ENCODE measurements at places on chromosomes 2 and 18. TPM values are rescaled to one million over a fixed set of nuclear protein-coding genes. Genes with fewer than 3 reads are reported as not detected.

- no peak for DNase-seq
These were observed 962.9 kb upstream of the FANCL start for GRCh38 chr2:59204040-59204439.

DNA sequence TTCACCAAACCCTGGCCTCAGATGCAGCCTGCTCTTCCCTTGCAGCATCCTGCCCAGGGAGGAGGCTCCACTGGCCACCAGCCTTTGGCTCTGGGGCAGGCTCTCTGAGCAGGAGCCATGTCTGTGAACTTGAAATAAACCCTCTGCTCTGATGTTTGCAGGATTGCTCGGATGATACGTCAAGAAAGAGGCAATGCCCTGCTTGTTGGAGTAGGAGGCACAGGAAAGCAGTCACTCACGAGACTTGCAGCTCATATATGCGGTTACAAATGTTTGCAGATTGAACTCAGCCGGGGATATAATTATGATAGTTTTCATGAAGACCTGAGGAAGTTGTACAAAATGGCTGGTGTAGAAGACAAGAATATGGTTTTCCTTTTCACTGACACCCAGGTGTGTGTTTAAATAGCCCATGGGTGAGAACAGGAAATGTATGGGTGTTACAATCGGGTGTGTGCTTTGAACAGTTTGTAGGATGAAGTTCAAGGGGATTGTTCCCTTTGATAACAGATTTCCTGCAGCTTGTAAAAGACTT, 177.9 kb downstream of the DNAH6 start:
- no peak for DNase-seq

- no peak for DNase-seq
These were observed 34.3 kb downstream of the DARS1 start for GRCh38 chr2:135951041-135951583.

GRCh38 chr2:72148837-72149555, 1.3 kb upstream of the CYP26B1 start:
- peak; percentile 57 for DNase-seq

DNA sequence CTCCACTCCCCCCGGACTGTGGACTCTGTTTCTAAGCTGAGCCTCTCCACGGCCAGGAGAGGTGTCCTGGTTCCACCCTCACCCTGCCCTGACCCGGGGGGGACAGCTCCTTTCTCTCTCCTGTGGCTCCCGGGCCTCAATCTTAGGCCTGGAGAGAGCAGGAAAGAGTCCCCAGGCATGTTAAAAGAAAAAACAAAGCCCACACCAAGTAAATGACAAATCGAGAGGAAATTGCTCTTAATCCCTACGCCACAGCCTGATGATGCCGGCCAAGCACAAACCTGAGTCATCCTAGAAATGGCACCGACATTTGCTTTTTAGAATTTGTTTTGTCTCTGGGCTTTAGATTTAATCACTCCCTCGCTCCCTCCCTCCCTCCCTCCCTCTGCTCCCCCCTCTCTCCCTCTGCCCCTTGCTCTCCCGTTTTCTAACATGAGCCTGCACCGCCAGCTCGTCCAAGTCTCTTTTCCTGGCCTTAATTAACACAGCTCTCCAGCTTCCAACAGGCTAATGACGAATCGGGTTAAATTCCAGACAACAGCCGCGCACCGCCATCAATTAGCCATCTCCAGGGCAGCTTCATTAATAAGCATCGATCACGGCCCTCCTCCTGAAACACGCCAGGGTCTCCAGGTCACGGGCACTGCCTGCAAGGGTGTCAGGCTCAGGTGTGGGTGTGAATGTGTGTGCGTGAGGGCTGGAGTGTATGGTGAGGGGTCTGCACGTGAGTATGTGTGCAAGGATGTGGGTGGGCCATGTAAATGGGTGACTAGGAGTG, 230.8 kb downstream of the CELF4 start:
- DNase-seq, result no peak

DNA sequence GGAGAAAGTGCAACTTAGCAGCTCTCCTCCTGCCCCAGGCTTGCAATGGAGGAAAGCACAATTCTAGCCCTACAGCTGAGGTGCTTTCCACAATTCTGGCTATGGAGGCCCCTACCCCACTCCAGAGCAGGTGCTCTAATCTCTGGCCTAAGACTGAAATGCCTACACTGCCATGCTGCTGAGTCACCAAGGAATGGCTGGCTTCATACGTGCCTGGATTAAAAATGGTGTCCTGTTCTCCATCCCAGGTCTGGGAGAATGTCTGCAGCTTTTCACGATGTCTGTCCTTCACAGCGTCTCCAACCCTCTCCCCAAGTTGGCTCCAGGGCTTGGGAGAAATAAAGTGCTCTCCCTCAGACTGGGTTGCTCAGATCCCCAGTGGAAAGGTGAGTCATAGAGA, 48.5 kb downstream of the MBOAT2 start:
- DNase-seq, result no peak

GRCh38 chr18:56021809-56022195, 433.8 kb upstream of the TCF4 start:
- DNase-seq, result no peak

- DNase-seq, result no peak
These were observed 164.7 kb downstream of the AGAP1 start for GRCh38 chr2:235658351-235659174.

DNA sequence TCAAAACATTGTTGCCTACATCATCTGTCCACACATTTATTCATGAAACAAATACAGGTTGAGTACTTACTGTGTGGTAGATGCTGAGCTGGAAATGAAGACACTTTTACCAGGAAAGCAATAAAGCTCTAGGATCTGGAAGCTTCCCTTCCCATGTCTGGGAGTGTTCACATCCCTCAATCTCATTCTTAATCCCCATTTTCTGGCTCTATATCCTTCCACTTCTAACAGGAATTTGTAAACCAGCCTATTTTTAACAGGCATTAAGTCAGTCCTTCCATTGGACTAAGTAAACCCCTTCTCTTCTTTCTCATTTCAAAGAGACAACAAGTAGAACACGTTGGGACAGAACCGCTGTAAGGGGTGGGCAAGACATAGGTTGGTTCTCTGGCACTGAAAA, 589.5 kb downstream of the ARHGAP15 start:
- no peak for DNase-seq

DNA sequence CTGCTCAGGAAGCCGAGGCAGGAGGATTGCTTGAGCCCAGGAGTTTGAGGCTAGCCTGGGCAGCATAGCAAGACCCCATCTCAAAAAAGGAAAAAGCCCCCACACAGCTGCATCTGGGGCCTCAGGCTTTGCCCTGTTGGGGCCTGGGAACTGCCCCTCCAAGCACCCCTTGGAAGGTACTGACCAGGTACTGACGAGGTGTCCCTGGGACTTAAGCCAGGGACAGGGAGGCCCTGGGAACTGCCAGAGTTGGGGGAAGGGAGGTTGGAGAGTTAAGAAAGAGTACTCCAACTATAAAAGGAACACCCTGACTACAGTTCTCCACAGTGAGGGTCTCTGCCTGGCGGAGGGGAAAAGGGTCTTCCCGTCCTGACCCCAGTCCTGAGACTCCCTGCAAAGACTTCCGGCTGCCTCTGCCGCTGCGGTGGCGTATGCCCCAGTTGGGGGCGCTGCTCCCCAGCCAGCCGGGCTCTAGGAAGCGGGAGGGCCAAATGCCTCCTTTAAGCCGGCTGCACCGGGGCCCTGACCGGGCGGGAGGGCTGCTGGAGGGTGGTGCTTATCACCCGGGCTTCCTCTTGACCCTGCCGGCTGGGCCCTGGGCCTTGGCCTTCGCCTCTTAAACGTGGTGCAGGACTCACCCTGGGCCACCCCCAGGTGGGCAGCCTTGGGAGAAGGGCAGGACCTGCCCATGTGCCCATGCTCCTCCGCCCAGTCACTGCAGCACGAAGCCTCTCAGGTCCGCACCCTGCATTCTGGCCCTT, 12.8 kb downstream of the SLC30A3 start:
- no peak for DNase-seq

GRCh38 chr2:69167469-69167822, 154.5 kb downstream of the ANTXR1 start:
- no peak for DNase-seq

- no peak for DNase-seq
These were observed 128.6 kb downstream of the SPOPL start for GRCh38 chr2:138630164-138630563.

GRCh38 chr2:46800218-46800617, 115.4 kb downstream of the MCFD2 start:
- DNase-seq, result no peak

DNA sequence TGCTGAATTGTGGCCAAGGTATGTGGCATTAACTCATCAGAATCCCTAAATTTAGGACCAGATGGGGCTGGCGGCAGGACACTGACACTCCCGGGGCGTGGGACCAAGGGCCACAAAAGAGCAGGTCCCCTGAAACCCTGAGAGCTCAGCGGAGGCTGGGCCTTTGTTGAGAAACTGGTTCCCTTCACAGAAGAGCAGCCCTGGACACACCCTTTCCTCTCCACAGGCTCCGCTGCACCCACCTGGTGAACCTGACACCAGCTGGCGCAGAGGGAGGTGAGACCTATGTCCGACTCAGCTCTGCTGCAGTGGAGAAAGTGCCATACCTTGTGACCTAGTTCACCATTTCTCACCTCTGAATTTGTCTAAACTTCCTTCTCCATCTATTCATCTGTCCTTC, 119.5 kb downstream of the RTP5 start:
- no peak for DNase-seq

DNA sequence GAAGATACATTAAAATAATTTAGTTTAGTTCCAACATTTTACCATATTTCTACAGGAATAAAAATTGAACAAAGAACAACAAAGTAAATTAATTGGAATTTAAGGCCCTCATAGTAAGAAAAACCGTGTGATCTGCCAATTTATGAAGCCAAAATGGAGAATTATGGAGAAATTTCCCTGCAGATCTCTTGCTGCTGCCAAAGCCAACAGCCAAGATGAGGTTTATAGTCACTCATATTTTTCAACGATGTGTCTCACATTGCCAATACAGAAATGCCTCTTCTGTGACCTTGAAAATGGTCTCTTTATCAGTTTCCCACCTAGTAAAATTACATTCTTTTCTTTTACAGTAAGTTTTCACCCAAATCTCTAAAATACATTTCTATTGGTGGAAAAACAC, 317.2 kb upstream of the FIGN start:
- no peak for DNase-seq

DNA sequence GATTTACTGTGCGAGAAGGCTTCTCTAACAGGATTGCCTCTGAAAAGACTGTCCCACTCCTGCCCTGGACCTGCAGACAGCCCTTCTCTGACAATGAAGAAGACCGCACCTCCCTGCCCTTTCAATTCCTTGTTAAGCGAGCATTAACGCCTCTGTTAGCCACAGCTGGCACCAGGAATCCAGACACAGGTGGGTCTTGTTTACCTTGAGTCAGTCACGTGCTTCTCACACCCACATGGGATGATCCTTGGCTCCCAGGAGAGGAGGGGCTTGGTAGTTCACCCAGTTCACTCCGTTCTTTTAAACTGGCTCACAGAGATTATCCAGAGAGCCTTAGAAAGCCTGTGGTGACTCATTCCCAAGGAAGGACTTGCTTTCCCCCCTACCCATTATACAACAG, 410.5 kb upstream of the MEIS1 start:
- no peak for DNase-seq

- DNase-seq, result no peak
These were observed 7.2 kb downstream of the PDCD1 start for GRCh38 chr2:241851325-241852115.

GRCh38 chr2:102278720-102279390, 32.5 kb upstream of the IL1RL1 start:
- no peak for DNase-seq

GRCh38 chr2:216159646-216160045, 50.5 kb downstream of the XRCC5 start:
- DNase-seq, result no peak

GRCh38 chr2:161995553-161996016, 78.4 kb downstream of the DPP4 start:
- DNase-seq, result no peak

DNA sequence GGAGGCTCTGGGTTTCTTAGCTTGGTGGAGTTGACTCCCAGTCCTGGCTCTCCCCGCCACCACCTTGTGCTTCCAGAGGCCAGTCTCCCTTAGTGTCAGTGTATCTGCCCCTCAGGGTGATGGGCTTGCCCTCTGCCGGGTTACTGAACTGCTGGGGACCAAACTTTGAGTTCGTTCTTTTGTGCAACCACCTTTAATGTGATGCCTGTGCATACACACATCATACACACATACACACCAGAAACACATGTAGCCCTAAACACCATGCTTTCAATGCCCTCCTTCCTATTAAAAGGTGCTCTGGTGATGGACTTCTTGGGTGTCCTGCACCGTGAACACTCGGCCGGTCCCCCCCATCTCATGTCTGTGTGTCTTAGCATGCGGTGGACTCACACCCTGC, 315.1 kb upstream of the EPAS1 start:
- no peak for DNase-seq

- DNase-seq, result peak; percentile 14
These were observed 9.7 kb downstream of the ITGA4 start for GRCh38 chr2:181466661-181467576.

GRCh38 chr2:74313497-74313896, 29.7 kb downstream of the SLC4A5 start:
- DNase-seq, result no peak

DNA sequence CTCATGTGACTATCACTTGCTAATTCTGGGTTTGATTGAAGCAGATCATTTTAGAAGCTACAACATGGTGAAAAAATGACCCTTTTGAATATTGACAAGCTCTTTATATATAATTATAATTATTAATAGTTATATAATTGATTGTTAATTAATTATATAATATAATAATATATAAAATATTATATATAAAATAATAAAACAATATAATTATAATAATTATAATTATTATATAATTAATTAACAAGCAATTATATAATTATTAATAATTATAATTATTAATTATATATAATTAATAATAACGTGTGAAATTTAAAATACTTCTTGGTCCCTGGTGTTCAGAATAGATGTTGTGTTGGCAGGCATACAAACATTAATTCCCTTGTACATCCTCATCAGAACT, 404.1 kb upstream of the CDH19 start:
- no peak for DNase-seq

The VAMP5 gene
- total RNA-seq, result not detected

The SNORC gene
- total RNA-seq, result 14.6 TPM

The CERS6 gene
- 7.2 TPM for total RNA-seq

The SOCS6 gene
- 7.8 TPM for total RNA-seq

The SIGLEC15 gene
- 0.07 TPM for total RNA-seq

The TSPYL6 gene
- total RNA-seq, result not detected

The ANKRD30B gene
- not detected for total RNA-seq

The DLX1 gene
- total RNA-seq, result 9.6 TPM

The SPC25 gene
- total RNA-seq, result 52.0 TPM

The NPAS2 gene
- 113 TPM for total RNA-seq

The EMX1 gene
- 0.81 TPM for total RNA-seq

The FAM237A gene
- not detected for total RNA-seq

The RND3 gene
- 83.4 TPM for total RNA-seq

The TTLL4 gene
- 1.9 TPM for total RNA-seq

The PPM1B gene
- total RNA-seq, result 35.2 TPM
